Activated T-cell treated with anti-CD3 and anti-CD28 coated beads for 4 hours (primary cell): ENCODE measurements at places on chromosomes 11 and 22.

DNA sequence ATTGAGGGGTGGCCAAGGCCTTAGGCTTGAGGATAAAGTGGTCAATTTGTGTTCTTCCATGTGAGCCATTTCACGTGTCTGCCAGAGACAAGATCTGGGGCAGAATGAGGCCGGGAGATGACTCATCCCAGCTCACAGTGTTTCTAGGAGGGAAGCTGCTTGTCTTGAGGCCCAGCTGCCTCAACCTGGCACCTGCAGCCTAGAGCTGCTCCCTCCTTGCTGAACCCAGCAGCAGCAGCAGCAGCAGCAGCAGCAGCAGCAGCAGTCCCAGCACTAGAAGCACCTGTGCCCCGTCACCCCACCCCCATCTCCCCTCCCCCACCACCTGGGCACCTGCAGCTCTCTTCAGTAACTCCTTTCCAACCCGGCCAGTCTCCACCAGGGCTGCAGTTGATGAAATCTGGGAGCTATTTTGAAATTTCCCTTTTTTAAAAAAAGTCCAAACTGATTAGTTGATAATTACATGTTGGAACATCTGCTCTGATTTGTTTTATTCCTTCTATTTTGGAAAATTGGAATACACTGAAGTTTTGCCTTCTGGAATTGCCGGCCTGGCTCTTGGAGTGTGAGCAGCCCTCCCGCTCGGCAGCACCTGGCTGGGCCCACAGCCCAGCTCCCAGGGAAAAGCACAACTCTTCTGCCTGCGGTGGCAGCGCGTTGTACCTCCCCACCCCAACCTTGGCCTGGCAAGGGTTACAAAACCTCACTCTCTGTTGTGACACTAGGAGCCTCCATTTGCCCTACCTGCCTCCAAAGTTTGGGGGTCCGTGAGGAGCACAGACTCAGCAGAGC is 143.5 kb downstream of the NXPE2 start:
- DNase-seq: no peak

DNA sequence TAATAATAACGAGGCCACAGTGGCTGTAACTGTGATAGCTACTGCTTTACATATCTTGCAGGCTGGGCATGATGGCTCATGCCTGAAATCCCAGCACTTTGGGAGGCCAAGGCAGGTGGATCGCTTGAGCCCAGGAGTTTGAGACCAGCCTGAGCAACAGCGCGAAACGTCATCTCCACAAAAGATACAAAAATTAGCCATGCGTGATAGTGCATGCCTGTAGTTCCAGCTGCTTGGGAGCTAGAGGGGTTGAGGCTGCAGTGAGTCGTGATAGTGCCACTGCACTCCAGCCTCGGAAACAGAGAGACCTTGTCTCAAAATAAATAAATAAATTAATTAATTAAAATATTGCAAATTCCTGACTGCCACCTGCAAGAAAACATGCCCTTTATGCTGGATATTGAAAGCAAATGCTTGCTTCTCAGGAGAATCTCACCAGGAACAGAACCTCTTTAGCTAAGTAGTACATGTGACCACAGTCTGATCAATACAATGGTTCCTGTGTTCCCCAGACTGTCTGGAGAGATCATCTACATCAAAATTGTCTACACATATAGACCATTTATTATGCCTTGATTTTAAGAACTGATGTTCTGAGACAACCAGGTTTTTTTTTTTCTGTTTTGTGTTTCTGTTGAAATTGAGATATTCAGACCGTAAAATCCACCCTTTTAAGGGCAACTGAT is 6.3 kb downstream of the ZBTB3 start:
- no peak for DNase-seq

- peak; percentile 14 for DNase-seq
Measured at GRCh38 chr11:118436639-118437207, 431 bp downstream of the KMT2A start.

- DNase-seq: no peak
Measured at GRCh38 chr22:46735747-46736608, 2.1 kb downstream of the CERK start.

- DNase-seq: no peak
Measured at GRCh38 chr22:32309585-32310251, 47.9 kb upstream of the RFPL3 start.
